ENCODE measurements at places on chromosomes 11 and 22.
A peak's percentile ranks its signal among the peaks of the same experiment; 100 is the strongest.

- no peak for DNase-seq
Observed at GRCh38 chr11:1773131-1773993, 9.6 kb upstream of the CTSD start.

DNA sequence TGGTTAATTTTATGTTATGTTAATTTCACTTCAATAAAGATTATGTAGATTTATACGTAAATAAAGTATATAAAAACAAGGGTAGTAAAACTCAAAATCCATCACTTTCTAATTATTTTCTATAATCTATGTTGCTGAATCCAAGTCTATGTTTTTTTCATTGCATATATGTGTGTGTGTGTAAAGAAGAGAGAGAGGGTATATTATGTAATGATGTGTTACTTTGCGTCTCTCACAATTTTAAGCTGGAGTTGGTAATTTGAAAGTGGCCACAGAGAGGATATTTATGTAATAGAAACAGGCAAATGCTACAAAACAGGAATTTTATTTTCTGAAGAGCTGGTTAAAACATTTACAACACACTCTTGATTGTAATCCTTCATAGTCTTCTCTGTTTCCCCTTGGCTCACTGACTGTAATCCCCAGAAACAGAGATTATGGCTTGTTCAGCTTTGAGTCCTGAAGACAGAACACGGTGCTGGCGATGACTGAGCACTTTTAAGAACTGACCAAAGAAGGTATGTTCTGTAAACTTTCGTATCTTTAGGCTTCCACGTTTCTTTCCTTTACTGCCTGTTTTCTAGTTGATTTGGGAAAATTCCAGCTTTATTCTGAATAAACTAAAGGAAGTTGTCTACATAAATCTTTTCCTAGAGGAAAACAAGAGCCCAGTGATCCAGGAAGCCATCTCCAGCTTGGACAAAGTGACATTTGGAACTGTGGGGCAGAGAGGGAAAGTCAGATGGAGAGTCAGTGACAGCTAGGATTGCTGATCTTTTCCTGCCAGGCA lies 43.6 kb downstream of the OR2AG2 start:
- no peak for DNase-seq

- no peak for DNase-seq
Observed at GRCh38 chr11:98772893-98773292, 247.9 kb upstream of the CNTN5 start.

- no peak for DNase-seq
Observed at GRCh38 chr22:49353235-49353634, 474.4 kb downstream of the BRD1 start.

DNA sequence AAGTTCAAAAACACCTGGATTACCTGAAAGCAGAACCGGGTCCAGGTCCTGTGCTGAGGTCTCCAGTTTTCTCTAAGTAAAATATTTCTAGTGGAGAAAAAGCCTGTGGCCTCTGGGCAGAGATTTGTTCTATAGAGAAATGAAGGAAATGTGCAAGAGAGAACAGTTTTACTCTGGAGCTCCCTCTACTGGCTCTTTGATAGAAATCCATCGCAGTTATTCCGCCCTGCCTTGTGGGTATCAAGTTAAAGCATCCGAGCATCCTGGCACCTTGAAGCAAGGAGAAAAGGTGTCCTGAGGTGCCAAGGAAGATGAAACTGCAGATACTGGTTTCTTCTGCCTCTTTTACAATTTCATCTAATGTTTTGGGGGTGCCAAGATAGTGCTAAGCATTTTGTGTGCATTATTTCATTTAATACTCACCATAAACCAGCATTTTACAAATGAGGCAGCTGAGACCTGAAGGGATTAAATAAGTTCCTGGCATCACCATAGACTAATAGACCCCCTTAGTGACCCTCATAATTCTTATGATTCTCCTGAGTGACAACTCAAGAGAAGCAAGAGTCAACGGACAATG lies 113.1 kb upstream of the HSD17B12 start:
- peak; percentile 67 for DNase-seq

DNA sequence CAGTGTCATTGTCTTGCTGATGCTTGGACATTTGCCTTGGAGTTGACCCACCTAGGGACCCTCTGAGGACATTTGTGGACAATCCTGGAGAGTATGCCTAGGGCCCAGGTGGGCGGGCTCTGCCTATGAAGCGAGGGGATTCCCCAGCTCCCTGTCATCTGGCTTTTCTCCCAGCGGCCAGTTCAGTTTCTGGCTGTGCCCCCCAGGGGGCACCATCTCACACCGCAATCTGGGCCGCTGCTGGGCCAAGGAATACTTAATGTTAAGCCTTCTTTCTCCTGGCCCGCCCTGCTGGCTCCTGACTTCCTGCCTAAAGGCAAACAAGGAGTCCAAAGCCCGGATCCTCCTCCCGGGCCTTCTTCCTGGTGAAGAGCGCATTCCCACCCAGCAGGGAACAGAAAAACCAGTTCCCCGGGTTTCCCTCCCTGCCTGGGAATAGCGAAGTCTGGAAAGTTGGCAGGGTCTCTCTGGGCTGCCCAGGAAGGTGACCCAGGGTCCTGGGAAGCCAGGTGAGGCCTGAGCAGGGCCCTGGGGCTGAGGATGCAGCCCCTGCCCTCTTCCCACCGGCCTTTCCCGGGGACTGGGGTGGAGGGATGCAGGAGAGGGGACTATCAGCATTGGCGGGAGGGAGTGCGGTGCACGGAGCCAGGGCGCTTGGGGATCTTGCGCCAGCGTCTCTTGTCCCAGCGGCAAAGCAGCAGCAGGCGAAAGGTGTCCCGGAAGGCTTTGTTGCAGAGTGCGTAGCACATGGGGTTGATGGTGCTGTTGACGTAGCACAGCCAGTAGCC lies 11.9 kb downstream of the CHRM1 start:
- peak; percentile 60 for DNase-seq

GRCh38 chr11:27699926-27700350 lies 317 bp downstream of the BDNF start:
- peak; percentile 22 for DNase-seq

GRCh38 chr11:96778272-96778671 lies 388.5 kb downstream of the JRKL start:
- no peak for DNase-seq

- no peak for DNase-seq
Observed at GRCh38 chr11:92083123-92083522, 141.5 kb upstream of the FAT3 start.

- no peak for DNase-seq
Observed at GRCh38 chr11:36602135-36602534, 4.1 kb upstream of the RAG2 start.

DNA sequence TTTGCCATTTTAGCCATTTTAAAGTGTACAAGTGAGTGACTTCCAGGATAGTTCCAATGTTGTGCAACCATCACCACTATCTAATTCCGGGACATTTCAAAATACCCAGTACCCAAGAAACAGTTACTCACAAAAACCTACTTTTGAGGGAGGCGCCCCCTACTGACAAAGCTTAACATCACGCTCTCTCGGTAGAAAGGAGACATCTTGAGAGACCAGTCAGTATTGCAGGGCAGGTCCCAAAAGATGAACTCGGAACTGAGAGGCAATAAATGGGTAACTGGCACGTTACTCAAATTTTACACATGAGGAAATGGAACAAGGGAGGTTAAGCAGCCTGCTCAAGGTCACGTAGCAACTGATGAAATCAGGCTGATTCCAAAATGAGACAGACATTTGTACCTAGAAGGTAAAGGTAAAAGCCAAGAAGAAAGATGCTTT lies 50.0 kb upstream of the POU2AF1 start:
- peak; percentile 58 for DNase-seq

DNA sequence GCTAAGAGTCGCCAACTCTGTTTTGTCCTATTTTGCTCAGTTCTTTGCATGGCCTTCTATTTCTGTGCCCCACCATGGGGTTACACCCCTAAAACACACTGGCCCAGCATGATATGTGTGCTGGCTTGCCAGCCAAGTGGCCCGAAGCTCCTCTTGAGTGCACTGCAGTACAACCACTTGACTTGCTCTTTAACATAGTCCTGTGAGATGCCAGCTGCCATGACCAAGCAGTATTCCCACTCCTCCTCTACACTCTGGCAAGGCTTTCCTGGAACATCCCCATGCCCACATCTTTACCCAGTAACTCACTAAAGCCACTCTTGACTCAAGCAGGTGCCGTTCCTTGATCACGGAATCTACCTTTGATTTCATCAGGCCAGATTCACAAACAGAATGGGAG lies 102.9 kb upstream of the GAL start:
- DNase-seq = no peak

GRCh38 chr11:129041611-129042018 lies 98.9 kb upstream of the TP53AIP1 start:
- DNase-seq = no peak

DNA sequence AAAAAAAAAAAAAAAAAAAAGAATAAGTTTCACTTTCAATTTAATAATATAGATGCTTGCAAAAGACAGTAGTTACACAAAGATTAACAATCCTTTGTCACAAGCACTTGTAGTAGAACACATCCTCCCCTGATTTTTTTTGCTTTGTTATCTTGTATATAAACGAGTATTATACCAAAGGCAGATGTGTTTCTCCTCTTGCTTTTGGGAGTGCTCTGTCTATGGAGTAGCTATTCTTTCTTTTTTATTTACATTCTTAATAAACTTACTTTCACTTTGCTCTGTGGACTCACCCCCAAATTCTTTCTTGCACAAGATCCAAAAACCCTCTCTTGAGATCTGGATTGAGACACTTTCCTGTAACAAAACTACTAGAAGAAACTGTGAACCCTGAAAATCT lies 3.4 kb upstream of the MRPL16 start:
- no peak for DNase-seq

- no peak for DNase-seq
Observed at GRCh38 chr11:14854057-14854456, 38.0 kb downstream of the CYP2R1 start.

- peak; percentile 87 for DNase-seq
Observed at GRCh38 chr11:11966826-11967668, 41.4 kb downstream of the DKK3 start.

DNA sequence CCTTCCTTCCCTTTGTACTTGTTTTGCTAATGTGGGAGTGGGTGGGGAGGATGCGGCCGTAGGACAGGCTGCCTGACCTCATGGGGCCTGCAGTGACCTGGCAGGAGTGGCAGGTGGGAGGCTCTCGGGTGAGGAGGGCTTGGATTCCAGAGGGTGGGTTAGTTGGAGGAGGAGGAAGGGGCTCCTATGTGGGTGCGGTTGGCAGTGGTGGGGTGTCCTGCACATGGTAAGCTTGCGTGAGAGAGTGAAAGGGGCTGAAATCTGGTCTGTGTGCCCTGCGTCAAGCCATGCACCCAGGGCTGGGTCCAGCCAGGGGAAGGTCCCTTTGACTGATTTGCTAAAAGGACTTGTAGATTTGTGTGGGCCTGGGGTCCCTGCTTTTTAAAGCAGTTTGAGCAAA lies 90.7 kb upstream of the OR4B1 start:
- DNase-seq = no peak

GRCh38 chr11:8721609-8722500 lies 39.3 kb downstream of the RPL27A start:
- no peak for DNase-seq

GRCh38 chr22:31678748-31679147 lies 16.7 kb upstream of the PISD start:
- no peak for DNase-seq
